Activated CD4-positive, alpha-beta T cell treated with anti-CD3 and anti-CD28 coated beads, Interleukin-2, amount 50 U/mL, for 4 hours (primary cell): ENCODE measurements at places on chromosomes 16 and 17.

- peak; percentile 84 for DNase-seq
Observed at GRCh38 chr17:76278952-76279741, 14.0 kb downstream of the UBALD2 start.

DNA sequence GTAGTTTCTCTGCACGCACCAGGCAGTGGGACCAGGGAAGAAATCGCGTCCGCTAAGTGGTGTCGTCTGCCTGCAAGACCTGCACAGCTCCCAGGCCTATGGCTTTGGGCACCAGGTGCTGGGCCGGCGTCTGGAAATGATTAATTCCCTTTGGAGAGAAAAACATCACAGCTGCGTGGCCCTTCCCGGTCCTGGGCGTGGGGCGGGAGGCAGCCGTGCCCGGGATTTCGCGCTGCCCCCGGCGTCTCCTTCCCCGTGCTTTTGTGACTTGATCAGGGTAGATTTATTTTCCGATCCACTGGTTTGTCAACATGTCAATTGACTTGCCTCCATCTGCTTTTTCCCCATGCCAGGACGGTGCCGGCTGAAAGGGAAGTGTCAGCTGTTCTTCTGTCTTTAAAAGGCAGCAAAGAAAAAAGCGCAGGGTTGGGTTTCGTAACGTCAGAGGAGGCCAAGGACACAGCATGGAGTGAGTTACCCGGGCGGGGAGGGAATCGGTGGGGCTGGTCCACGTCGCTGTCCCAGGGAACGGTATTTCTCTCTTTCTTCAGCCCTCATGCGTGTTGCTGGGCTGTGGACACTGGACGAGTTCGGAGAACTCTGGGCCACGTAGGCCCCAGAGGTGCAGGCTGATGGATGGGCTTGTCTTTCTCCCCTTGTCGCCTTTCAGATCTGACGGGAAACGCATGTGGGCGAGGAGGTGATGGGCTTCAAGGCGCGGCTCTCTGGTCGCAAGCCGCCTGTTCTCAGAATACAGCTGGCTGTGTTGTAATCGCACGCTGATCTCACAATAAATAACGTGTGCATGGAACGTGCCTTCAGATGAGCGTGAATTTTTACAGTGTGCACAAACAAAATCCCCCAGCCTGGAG is 188.1 kb upstream of the ZNF469 start:
- DNase-seq, result no peak

DNA sequence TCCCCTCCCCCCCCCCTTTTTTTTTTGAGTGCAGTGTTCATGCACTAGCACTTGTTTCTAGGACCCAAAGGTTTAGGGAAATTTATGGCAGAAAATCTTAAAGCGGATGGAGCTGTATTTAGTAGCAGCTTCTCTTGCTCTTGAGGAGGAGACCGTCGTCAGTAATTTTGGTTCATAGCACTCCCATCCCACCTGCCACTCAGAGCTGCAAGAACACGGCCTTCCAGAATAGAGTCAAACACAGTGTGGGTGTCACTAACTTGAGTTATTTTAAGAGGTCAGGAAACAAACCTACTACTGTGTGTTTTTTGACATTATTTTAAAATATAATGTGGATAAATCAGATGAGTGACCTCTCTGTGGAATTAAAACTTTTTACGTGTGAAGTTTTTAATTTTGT is 37.3 kb downstream of the SEC14L1 start:
- DNase-seq, result no peak

GRCh38 chr17:73541111-73541510 is 103.1 kb downstream of the SDK2 start:
- no peak for DNase-seq

DNA sequence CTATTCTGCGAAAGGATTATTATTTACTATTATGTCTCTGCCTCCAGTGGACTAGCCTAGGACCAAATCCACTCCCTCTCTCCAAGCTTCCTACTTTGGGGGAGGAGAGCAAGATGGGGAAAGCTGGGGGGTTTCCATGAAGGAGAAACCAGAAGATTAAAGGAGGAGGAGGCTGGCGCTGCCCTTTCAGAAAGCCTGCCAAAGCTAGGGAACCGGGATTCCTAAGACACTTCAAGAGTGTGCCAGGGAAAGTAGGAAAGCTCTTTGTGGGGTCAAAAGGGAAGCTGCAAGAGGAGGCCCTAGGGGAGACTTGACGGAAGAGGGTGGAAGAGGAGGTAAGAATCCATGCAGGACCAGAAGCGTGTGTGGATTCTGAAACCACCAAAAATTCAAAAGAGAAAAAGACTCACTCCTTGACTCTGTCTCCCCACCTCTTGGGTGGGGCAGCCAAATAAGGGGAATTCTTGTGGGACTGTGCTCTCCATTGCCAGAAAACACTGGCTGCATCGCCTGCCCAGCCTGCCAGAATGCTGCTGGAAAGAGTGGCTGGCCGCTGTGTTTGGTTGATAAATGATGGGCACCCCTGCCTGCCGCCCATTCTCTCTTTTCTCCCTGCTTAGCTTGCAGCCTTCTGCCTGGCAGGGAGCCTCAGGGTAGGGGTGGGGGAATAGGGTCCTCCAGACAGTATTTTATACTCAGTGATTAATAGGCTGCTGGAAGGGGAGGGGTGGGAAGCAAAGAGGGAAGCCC is 11.8 kb upstream of the KAT7 start:
- DNase-seq, result no peak

- DNase-seq, result no peak
Observed at GRCh38 chr17:77322514-77323412, 182.0 kb downstream of the SEC14L1 start.

GRCh38 chr16:79001156-79001967 is 599.2 kb downstream of the MAF start:
- no peak for DNase-seq

- DNase-seq, result no peak
Observed at GRCh38 chr17:81999976-82000802, 22.5 kb downstream of the CENPX start.

- no peak for DNase-seq
Observed at GRCh38 chr17:2707721-2708584, 3.6 kb downstream of the CLUH start.

DNA sequence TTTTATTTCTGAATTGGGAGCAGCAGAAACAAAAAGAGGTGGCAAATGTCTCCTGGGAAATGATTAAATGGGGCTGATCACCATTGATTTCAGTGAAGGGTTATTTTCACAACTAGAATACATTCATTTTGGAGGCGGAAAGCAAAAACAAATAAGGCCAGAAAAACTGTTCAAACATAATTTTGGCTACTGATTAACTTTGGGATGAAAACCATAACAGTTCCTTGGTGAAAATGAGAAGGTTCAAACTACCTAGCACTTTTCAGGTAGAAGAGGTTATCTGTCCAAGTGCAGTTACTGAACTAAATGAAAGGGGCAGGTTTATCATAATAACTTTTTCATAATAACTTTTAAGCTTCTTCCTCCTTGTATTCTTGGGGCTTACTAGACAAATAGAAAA is 718.5 kb downstream of the CDH11 start:
- DNase-seq, result no peak

DNA sequence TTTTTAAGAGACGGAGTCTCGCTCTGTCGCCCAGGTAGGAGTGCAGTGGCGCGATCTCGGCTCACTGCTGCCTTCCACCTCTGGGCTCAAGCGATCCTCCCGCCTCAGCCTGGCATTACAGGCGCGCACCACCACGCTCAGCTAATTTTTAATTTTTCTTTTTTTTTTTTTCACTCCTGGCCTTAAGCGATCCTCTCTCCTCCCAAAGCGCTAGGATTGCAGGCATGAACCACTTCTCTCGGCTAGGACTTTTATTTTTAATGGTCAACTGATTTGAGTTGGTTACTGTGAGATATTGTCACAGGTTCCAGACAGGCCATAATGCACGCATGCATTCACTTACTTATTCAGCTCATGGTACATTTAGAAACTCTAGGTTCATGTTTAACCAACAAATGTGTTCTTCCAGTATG is 888 bp downstream of the PIGW start:
- DNase-seq, result no peak

DNA sequence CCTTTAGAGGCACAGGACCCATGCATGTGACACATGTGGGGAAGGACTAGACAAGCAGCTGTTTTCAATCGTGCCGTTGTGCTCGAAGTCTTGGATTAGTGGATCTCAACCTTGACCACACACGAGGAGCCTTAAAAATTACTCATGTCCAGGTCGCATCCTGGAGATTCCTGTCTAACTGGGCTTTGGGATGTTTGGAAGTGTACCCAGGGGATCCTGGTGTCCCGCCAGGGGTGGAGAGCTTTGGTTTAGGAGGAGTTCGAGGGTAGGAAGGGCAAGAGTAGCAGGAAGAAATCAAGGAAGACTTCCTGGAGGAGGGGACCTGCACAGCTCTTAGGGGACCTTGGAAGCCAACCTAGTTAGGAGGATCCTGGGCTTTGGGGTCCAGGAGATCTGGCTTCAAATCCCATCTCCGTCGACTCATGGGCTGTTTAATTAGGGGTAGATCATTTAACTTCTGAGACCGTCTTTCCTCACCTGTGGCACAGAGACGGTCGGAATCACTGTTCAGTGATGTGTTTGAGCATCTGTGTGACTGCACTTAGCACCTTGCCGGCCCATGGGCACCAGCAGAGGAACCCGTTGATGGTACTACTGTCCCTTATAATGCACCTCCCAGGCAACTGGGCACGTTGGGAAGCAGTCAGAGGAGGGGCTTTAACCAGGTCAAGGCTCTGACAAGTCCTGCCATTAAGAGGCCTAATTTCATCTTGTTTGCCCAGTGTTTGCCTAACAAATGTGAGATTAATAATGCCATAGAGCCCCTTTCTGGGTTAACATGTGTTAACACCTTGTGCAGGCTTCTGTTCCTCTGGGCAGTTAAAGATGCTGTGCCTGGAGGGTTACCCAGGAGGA is 102.0 kb upstream of the PLCG2 start:
- no peak for DNase-seq

- no peak for DNase-seq
Observed at GRCh38 chr17:79871131-79871530, 31.9 kb upstream of the CBX4 start.

- no peak for DNase-seq
Observed at GRCh38 chr17:15453246-15453645, 14.2 kb downstream of the CDRT4 start.

GRCh38 chr16:53457670-53458069 is 23.4 kb downstream of the RBL2 start:
- DNase-seq, result peak; percentile 43

GRCh38 chr17:81723651-81724209 is 11.6 kb downstream of the SLC25A10 start:
- no peak for DNase-seq

DNA sequence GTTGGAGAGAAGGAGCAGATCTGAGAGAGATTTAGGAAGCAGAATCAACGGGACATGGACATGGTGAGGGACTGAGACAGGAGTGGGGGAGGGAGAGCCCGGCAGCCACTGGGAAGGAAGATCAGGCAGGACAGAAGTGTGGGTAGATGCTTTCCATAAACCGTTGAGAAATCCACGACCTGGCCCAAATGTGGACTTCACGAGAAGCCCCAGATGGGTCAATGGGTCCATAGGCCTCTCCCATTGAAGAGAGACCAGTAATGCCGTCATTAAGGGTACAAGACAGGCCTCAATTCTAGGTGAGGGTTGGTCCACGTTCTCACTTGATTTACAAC is 530 bp upstream of the CCL22 start:
- no peak for DNase-seq

- no peak for DNase-seq
Observed at GRCh38 chr17:8100111-8100510, 12.6 kb upstream of the ALOX12B start.

DNA sequence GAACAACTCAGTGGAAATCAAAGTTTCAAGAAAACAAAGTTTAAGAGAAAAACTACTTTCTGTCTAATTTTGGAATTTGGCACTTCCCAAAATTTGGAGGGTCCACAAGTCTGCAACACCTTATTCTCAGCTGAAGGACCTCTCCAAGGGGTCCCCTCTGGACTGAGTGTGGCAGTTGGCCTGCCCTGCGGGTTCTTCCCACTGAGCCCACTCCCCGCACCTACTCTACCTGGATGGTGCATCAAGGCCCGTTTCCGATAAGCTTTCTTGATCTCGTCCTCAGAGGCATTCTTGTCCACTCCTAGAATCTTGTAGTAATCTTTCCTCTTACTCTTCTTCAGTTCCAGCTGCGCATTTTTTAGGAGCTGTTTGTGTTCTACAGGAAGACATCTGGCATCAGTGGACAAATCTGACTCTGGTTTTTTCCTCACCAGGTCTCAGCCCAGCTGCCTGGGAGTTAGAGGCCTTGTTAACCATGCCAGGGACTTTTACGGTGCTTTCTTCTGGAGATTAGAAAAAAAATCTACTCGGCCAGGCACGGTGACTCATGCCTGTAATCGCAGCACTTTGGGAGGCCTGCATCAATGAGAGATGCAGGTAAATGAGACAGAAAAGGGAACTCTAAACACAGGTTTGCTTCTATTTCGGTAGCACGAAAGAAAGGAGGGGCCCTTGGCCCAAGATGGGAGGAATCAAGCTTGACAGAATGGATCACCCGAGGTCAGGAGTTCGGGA is 15.6 kb downstream of the CNP start:
- DNase-seq, result no peak

- no peak for DNase-seq
Observed at GRCh38 chr17:39094607-39095308, 56.7 kb downstream of the PLXDC1 start.

- no peak for DNase-seq
Observed at GRCh38 chr17:49967621-49968404, 1.2 kb upstream of the DLX4 start.

- DNase-seq, result no peak
Observed at GRCh38 chr16:68711421-68712139, 25.5 kb upstream of the CDH1 start.

GRCh38 chr17:79925242-79925957 is 86.2 kb upstream of the CBX4 start:
- DNase-seq, result no peak

GRCh38 chr17:16942141-16943031 is 29.5 kb downstream of the TNFRSF13B start:
- no peak for DNase-seq

DNA sequence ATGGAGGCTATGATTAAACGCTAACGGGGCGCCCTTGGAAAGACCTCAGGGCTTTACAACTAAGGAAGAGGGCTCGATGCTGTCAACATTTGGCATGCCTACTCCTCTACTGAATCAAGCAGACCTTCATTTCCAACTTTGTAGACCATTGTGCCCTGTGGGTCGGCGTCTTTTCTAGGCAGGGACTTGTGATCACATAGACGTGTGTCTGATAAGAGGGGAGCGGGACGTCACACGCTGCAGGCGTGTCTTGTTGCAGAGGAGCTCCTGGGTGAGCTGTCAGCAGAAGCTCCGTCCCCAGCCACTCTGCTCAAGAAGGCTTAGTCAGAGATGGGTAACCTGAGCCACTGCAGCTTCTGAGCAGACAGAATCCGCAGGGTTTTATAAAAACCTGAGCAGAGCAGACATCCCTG is 2.8 kb downstream of the MAPK8IP3 start:
- no peak for DNase-seq

- DNase-seq, result no peak
Observed at GRCh38 chr16:67179421-67180080, 4.2 kb downstream of the MATCAP1 start.

GRCh38 chr16:50335196-50335958 is 33.4 kb downstream of the BRD7 start:
- DNase-seq, result no peak

DNA sequence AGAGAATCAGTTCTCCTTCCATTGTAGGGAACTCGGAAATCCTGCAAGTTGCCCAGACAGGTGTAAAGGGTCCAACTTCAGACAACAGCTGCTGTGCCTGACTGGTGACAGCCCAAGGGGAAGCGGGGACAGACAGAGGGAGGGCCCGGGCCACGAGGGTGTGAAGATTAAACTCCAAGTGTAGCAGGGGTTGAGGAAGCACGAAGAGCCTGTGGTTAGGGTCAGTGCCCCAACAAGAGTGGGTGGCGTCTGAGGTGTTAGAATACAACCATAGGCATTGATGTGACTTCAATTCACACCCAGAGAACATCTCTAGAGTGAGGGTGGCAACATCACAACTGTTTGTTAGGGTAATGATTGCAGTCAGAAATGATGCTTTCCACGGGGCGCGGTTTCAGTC is 39.1 kb downstream of the ASPA start:
- DNase-seq, result no peak
